ENCODE measurements at places on chromosomes 3 and 15.

DNA sequence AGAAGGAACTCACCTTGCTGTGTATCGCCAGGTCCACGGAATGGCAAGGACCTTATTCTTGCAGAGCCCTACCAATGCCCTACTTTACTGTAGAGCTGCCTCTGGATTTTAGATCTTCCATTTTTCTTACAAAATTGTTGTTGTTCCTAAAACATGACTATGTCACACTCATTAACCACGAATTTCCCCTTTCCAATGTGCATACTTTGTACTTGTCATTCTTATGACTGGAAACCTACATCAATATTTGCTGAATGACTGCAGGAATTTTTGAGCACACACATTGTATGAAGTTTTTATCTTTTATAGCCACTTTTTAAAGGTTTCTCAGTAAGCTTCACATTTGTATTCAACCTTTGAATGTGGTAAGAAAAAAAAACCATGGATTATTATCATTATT, 35.9 kb upstream of the CMSS1 start:
- DNase-seq = peak; percentile 80

GRCh38 chr15:51223771-51224229, 114.6 kb downstream of the CYP19A1 start:
- DNase-seq = peak; percentile 97

GRCh38 chr3:151468284-151468917, 7.5 kb upstream of the IGSF10 start:
- peak; percentile 65 for DNase-seq

DNA sequence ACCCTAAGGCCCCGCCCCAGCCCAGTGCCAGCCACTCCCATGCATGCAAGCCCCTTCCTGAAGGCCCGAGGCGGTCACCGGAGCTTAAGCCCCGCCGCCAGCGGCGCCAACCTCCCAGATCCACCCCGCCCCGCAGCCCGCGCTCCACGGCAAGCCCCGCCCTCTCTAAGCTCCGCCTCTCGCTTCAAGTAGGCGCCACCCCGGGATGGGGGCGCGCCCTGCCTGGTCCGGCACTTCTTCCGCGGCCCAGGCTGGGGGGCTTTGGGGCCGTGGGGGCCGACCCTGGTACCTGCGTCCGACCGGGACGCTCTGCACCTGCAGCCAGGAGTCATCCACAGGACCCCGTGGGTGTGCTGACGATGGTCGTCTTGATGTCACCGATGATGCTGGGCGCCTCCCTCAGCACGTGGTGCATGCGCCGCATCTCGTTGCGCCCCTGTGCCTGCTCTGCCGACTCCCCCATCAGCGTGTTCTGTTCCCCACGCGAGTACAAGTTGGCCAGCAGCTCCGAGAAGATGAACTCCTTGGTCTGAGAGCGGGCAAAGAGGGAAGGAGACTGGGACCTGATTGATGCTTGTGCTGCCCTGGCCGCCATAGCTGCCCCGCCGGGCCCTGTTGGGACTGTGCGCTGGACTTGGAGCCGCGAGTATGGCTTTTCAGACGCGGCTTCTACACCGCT, 26.1 kb upstream of the CSPG4 start:
- peak; percentile 92 for DNase-seq

GRCh38 chr15:31523027-31523654, 196.5 kb downstream of the KLF13 start:
- no peak for DNase-seq

- no peak for DNase-seq
These were observed 698.4 kb upstream of the CCDC54 start for GRCh38 chr3:106678657-106679390.

- peak; percentile 30 for DNase-seq
These were observed 73.4 kb downstream of the CCK start for GRCh38 chr3:42192334-42193200.

GRCh38 chr15:92797168-92798052, 102.7 kb upstream of the CHD2 start:
- peak; percentile 79 for DNase-seq

- no peak for DNase-seq
These were observed 57.3 kb upstream of the PRTG start for GRCh38 chr15:55800216-55800615.

- DNase-seq = peak; percentile 51
These were observed 914 bp downstream of the ZIC4 start for GRCh38 chr3:147405231-147406027.

- no peak for DNase-seq
These were observed 754.4 kb upstream of the GOLIM4 start for GRCh38 chr3:168850109-168850508.

- DNase-seq = no peak
These were observed 75.8 kb downstream of the DNAJB8 start for GRCh38 chr3:128390867-128391266.

- DNase-seq = no peak
These were observed 1.9 kb downstream of the MINDY2 start for GRCh38 chr15:58773024-58773423.

GRCh38 chr3:117814975-117815374, 1105.4 kb downstream of the TUSC7 start:
- DNase-seq = no peak

DNA sequence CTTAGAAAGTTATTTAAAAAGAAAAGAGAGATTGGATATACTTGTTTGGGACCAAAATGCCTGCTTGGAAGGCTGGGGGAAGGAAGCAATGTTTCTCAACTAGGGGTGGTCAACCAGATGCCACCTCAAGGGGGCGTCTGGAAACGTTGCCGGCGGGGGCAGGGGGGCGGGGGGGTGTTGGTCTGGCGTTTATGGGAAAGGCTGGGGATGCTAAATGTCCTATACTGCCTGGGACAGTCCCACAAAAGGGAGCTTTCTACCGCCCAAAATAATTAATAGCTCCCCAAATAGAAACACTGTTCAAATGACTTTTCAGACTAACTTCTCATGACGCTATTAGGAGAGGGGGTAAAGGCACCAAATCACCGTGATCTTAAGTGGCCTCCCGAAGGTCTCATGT, 2.2 kb downstream of the POLG start:
- peak; percentile 37 for DNase-seq

GRCh38 chr3:107085261-107085660, 292.0 kb upstream of the CCDC54 start:
- DNase-seq = peak; percentile 22

DNA sequence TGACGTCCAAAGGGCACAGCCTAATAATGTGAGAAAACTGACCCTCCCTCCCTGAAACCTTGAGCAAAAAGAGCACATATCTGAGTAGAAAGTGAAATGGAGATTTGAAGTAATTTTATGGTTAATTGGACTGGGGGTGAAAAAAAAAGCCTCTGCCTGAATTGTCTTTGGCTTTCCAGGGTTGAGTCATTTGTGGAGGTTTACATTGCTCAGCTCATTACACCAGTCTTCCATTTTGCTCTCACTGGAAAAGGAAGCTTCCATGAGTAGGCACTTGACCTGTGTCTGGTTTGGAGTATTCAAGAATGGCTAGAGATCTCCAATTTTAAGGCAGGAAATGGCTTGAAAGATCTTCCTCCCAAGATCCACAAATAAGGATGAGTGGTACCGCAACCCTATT, 273.9 kb downstream of the PDCD6IP start:
- DNase-seq = no peak

DNA sequence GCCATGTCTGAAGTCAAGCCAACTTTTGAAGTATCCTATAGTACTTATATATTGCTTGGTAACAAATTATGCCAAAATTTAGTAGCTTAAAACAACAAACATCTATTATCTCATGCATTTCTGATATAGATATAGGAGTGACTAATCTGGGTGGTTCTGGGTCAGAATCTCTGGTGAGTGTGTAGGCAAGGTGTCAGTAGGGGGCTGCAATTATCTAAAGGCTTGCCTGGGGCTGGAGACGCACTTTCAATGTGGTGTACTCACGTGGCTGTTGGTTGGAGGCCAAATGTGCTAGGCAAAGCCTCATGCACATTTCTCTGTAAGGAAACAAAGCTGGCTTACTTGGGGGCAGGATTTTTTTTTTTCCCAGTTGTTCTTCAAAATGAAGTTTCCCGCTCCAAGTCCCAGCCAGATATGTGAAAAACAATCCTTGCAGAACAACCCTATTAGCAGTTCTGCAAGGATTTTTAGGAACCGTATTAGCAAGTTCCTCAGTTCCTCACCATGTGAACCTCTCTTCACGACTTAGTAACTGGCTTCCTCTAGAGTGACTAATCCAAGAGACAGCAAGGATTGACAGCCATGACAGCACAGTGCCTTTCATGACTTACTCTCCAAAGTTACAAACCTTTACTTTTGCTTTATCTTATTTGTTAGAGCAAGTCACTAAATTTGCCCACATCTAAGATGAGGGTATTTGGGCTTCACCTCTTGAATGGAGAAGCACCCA, 25.8 kb downstream of the GREM1 start:
- DNase-seq = peak; percentile 71

- peak; percentile 29 for DNase-seq
These were observed 384.0 kb upstream of the TGFBR2 start for GRCh38 chr3:30222441-30222840.

- DNase-seq = no peak
These were observed 9.8 kb downstream of the ABTB1 start for GRCh38 chr3:127682561-127682960.

DNA sequence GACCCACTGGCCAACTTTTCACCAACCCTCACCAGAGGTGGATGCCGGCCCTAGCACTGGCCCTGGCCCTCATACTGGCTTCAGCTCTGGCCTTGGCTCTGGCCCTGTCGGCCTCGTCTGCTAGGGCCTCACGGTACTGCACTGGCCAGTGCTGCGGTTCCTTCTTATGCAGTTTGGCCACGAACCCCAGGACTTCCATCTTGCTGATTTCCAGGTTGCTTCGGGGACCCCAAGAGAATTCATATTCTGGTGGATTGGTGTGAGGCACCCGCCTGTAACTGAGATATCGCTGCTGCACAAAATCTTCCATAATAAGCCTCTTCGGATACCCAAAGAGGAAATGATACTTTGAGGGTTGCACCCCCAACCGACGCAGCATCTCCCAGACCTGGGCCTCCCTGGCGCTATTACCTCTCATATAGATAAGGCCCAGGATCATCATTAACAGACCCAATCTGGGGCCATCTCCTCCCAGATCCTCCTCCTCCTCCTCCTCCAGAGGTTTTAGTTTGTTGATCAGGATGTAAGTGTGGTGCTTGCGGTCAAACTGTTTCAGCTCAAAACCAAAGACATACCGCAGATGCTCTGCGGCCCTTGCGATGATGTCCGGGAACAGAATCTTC, 883 bp downstream of the MAGEF1 start:
- DNase-seq = no peak

DNA sequence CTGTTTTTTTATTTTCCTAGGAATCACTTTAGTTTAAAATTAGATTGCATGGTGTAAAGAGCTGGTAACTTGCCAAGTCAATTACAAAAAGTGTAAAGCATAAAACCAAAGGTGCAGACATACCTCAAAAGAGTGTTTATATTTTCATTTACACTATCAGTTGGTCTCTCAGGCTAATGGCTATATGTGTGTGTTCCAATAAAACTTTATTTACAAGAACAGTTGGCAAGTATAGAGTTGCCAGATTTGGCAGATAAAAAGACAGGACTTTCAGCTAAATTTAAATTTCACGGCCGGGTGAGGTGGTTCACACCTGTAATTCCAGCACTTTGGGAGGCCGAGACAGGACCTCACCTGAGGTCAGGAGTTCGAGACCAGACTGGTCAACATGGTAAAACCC, 41.1 kb downstream of the HOMER2 start:
- DNase-seq = no peak

DNA sequence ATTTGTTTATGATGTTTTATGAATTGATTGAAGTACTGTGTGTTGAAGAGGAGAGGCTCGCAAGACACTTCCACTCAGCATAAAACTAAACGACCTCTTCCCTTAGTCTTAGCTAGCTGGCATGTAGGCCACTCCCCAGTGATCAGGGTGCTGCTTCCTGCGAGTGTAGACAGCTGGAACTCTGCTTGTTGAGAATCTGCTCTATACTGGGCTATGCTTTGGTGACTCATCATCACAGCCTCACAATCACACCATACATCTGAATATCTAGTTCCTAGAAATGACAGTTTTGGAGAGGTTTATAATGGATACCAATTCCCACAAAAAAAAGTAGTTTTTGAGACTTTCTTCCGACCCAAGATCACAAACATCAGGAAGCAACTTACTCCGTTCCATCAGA, 1.5 kb upstream of the SLC24A5 start:
- DNase-seq = no peak

GRCh38 chr15:99509686-99510461, 55.9 kb upstream of the MEF2A start:
- DNase-seq = no peak

- no peak for DNase-seq
These were observed 33.6 kb downstream of the MCTP2 start for GRCh38 chr15:94265009-94265408.

- DNase-seq = no peak
These were observed 226.8 kb downstream of the MAGI1 start for GRCh38 chr3:65811892-65812291.

GRCh38 chr3:188962253-188963247, 209.2 kb upstream of the TPRG1 start:
- peak; percentile 20 for DNase-seq

DNA sequence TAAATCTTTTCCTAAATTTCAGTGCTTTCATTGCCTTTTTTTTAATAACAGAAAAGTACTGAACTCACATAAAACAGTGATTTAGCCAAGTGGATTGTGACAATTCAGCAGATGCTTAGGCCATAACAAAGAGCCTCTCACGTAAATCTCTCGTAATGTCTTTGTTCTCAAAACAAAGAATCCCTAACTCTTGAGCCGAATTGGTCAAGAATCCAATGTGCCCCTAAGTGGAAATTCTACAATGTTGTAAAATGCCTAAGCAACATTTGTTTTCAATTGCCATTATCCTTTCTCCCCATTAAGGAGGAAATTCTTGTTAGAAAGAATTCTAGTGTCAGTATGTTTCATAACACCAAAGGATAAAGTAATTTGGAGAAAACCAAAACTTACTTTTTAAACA, 235.7 kb upstream of the THBS1 start:
- DNase-seq = peak; percentile 74

DNA sequence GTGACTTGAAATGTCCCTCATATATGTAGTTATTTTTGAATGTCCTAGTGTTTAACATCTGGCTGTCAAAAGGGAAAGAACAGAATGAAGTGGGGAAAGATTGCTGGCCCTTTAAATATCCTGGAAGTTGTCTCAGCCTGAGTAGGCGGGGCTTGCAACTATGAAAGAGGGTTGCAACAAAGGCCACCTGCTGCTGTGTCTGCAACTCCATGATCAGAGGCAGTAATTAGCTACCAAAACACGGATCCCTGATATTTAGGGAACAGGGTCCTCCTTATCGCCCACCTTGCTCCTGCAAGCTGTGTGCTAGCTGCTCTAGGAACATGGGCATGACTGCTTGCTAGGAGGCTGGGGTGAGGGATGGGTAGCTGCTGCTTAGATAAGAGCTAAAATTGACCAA, 100.2 kb upstream of the CFAP20DC start:
- DNase-seq = no peak
